ENCODE measurements at places on chromosomes 3 and 15. TPM values are rescaled to one million over a fixed set of nuclear protein-coding genes. Genes with fewer than 3 reads are reported as not detected.

Gene ALDH1L1
- 12.9 TPM for total RNA-seq

Gene THBS1
- 188 TPM for total RNA-seq

DNA sequence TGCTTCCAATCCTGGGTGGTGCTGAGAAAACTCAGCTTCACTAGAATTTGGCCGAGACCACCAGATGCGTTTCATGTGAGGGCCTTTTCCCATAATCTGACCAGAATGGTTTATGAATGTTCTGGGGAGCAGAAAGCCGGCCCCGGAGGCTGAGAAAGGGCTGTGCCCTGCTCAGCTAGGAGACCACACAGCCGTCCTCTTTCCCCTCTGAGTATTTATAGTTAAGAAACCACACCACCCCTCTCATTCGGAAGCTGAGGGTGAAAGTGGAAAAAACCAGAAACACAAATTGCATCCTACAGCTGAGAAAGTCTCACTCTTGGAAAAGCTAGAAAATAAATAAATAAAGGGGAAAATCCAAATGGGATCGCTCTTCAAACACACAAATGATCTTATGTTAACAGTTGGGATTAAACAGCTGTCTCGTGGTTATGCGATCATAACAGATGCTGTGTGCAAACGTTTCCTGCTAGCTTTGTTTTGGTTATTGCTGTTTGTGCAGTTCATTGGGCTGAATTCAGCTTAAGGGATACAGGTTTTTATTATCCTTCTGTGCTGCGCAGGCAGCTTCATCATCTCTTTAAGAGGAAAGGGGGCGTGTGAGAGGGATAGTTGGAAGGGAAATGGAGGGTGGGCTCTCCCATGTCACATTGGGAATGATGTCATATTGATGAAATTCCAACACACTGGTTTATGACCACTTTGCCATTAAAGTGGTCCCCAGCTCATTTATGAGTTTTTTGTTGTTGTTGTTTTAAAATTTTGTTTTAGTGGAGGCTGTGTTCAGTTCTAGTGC, 1026.2 kb upstream of the NR2F2 start:
- peak; percentile 15 for DNase-seq

DNA sequence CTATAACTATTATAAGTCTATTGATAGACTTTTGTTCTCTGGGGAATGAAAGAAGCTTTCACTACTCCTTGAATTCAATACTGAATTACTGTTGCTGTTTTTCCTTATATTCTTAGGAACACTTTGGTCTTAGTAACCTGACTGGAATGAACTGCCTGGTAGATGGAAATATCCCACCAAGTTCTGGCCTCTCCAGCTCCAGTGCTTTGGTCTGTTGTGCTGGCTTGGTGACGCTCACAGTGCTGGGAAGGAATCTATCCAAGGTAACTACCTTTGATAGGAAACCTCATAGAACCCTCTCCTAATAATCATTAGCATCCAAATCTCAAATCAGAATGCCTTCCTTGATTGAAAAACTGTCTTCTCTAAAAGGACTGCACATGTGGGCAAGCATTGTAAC, 69.1 kb downstream of the GALK2 start:
- no peak for DNase-seq

DNA sequence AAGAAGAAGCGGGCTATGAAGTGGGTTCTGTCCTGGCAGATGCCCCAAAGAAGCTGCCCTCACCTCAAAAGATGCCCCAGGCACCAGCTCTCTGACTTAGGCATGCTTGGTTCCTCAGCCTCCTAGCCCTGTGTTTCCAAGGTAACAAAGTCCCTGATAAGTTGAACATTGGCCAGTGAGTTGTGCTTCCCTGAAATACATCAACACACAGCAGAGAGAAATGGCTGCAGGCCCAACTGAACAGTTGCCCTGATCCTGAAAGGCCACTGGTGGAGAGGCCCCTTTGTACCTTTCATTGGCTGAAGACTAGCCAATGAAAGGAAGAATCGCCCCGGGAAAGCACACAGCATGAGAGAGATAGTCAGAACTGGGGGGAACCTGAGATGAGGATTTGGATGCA, 169.9 kb upstream of the CTNNB1 start:
- DNase-seq, result no peak

DNA sequence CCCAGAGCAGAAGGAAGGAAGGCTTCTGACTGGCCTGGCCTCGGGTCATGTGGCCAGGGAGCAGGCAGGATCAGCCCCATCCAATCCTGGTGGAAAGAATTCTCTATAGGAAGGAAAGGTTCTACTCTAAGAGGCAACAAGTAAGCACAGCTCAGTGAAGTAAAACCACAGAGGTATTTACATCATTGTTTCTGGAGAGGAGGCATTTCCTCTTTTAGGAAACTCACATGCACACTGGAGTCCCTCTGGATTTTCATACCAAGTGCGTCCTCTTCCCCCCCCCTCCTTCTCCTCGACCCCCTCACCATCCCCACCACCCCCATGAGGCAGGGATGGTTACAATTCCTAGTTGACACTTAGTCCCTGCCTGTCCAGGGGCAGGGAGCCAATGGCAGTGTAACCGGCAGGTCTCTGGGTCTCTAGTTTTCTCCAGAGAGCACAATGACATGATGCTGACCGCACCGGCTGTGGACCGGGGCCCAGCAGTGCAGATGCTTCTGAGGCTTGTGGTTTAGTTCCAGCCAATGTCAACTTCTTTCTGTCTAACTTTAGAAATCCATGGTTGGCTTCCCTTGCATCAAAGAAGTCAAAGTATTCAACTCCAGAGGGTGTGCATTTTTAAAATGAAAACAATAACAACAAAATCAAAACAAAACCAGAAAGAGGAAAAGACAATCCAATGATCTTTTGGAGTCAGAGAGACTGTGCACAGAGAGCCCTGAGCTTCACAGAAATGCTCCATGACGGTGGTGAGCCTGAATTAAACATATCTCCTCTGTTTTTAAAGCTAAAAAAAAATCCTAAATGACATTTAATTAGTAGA, 230.3 kb upstream of the TLE3 start:
- DNase-seq, result peak; percentile 73

Gene ZCWPW2
- not detected for total RNA-seq

Gene GOLGA8Q
- total RNA-seq, result 0.10 TPM

Gene NCEH1
- 49.9 TPM for total RNA-seq

DNA sequence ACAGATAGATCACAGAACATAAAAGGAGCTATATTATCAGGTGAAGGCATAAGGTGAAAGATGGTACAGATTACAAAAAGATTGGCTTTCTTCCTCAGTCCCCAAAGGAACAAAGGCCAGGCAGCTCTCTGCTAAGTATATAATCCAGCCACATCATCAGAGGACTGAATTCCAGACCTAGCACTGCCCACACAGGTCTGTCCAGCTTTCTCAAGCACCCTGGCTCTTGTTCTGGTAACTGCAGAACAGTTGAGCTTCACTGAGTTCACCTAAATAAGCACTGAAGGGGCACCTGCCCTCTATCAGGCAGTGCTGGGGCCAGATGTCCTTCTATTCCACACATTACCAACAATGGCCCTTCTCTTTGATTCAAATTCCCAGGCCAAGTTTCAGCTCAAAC, 6.3 kb downstream of the DUOXA1 start:
- no peak for DNase-seq

GRCh38 chr3:119497820-119498185, 544 bp upstream of the TIMMDC1 start:
- peak; percentile 44 for DNase-seq

Gene UNC13C
- 0.03 TPM for total RNA-seq

DNA sequence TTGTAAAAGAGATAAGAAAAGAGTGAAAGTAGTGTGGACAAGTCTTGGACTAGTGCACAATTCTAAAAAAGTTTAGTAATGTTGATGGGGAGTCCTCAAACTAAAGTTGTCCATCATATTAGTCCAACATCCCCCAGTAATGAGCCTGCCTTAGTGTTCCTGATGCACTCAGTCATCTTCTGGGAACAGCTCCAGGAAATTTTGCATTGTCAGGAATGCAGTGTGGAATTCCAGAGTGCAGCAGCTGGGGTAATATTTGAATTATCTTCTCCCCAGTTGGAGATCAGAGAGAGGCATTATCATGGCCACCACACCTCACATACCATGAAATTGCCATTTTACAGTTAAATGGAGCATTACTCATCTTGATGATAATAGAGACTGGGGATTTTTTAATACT, 528.8 kb upstream of the NAALADL2 start:
- DNase-seq, result peak; percentile 71

- DNase-seq, result no peak
Measured at GRCh38 chr3:65538101-65538500, 500.6 kb downstream of the MAGI1 start.

DNA sequence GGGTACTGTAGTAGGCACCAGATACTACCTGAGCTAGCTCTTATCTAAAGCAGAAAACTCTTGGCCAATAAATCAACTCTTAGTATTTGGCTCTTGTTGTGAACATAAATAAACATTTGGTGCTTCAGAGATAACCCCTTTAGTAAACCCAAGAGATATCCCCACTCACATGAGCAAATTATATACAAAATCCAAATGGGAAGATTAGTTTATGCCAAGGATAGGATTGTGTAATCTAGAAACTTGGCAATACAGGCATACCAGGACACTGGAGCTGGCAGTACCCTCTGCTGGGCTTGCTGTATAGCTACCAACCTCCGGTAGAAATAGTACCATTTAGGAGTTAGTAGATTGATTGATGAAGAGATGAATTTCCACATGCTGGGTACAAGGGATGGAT, 127.0 kb downstream of the LIPC start:
- DNase-seq, result no peak

- peak; percentile 43 for DNase-seq
Measured at GRCh38 chr15:78565951-78566774, 843 bp downstream of the CHRNA5 start.

GRCh38 chr15:70875001-70875782, 17.0 kb downstream of the THAP10 start:
- peak; percentile 42 for DNase-seq

DNA sequence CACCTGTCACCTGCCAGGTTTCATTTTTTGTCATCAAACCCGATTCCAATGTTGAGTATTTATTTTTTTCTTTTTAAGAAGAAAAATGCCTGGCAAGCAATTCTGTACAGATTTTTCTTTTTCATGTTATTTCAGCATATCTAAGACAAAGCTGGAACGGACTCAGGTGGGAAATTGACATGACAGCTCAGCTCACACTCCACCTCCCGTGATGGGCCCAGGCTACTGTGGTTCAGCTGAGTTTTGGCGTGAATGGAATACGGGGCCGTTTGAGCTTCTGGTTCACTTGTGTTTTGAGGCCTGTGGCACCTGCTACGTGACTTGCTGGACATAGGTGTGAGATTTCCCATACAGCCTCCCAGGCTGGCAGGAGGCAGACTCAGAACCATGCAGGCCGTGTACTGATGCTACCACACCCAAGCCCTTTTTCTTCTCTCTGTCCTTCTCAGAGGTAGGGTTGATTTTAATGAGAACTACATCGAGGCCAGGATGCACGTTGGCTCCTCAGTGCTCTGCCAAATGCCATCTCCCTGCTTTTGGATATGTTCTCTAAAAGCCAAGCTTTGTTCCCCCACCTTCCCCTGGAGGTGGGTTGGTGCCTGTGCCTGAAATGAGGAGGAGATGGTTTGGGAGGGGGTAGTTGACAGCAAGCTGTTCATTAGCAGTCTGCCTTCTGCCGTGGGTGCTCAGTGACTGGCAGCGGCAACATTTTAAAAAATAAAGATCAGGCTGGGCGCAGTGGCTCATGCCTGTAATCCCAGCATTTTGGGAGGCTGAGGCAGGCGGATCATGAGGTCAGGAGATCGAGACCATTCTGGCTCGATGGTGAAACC, 48.7 kb downstream of the TRAK1 start:
- DNase-seq, result no peak

Gene FBXL22
- total RNA-seq, result 0.60 TPM

DNA sequence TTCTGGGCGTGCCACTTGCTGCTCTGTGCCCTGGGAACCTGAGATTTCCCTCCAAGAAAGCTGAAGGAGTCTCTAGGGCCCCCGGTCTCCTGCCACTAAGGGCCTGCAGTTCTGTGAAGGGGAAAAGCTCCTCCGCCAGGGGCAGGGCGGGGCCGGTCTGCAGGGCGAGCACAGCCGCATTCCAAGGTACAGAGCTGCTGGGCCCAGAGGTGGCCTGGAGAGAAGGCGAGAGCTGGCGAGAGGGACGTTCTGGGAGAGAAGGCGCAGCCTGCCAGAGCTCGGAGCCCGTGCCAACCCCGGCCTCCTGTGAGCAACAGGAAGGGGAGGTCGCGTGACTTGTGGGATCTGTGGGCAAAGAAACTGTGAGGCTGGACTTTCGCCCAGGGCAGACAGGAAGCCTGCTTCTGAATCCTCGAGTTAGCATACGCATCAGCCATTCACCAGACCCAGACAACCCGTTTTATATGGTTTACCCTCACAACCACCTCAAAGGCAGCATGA, 500.4 kb downstream of the SHQ1 start:
- peak; percentile 97 for DNase-seq

Gene IL5RA
- total RNA-seq, result not detected

DNA sequence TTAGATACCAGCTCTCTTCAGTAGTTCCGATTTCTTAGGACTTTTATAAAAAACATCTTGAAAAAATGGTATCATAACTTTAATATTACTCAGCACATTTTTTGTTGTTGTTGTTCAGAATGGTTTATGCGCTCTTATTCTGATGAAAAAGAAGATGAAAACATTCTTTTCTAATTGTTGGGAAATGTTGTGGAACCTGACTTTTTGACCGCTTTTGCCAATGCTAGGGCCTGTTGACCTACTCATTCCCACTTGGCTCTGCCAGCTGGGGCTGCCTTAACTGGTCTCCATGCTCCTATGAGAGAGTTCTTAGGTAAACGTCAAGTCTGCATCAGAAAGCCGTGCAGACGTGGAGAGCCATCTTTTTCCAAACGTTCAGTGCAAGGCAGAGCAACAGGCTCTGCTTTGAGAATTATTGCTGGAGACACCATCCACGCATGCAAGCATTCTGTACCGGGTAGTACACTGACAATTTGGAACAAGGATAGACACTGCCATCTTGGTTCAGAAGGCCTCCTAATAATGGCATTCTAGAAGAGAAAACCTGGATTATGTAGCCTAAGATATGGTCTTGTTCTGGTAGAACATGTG, 176.8 kb downstream of the GHSR start:
- no peak for DNase-seq

DNA sequence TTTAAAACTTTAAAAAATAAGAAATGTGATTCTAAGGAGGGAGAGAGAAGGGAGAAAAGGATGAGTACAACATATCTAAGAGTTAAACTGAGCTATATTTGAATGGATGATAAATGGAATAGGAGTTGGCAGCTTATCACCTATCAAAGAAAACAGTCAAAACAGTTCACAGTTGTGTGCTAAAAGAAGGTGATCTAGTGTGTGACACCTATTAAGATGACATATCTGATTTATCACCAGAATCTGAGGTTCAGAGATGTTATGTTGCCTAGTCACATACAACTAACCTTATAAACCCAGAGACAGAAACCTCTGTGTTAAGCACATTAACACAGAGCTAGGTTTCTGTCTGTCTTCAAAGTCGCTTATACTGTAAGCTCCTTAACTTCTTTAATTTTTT, 3.0 kb downstream of the ATP13A3 start:
- no peak for DNase-seq

Gene TRH
- not detected for total RNA-seq

- DNase-seq, result no peak
Measured at GRCh38 chr3:186828340-186828739, 14.2 kb upstream of the ADIPOQ start.

DNA sequence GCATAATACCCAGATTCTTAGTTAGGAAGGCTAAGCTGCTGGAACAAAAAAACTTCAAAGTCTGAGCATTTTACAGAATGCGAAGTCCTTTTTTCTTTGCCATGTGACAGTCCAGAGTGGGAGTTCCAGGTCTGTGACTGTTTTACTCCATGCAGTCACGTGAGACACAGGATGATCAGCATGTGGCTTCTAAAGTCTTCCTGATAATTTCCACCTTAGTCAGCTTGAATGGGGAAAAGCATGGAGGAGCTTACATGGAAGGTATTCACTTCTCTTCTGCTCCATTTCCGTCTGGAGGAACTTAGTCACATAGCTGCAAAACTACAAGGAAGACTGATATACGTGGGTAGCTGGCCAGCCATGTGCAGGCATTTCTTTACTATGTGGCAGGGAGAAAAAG, 1.7 kb downstream of the SNTN start:
- DNase-seq, result peak; percentile 41

Data from HT1080 (cell line).